ENCODE measurements at places on chromosomes 4 and X. TPM values are rescaled to one million over a fixed set of nuclear protein-coding genes. Genes with fewer than 3 reads are reported as not detected.

Gene EMCN
- total RNA-seq, result 30.6 TPM

Gene GYG2
- total RNA-seq, result 183 TPM

Gene C4orf54
- total RNA-seq, result under 0.01 TPM

Gene CPZ
- total RNA-seq, result 0.75 TPM

Gene SULT1E1
- not detected for total RNA-seq

Gene ANAPC4
- 35.5 TPM for total RNA-seq

Gene PNMA6A
- 0.33 TPM for total RNA-seq

Gene MAGEB16
- total RNA-seq, result not detected

Gene VBP1
- total RNA-seq, result 29.5 TPM

Gene SYTL4
- total RNA-seq, result 9.5 TPM

Gene ENPP6
- not detected for total RNA-seq

Gene SMIM43
- total RNA-seq, result not detected

Gene RPL34
- 1,446 TPM for total RNA-seq

Gene FABP2
- total RNA-seq, result not detected

Gene TMEM187
- 10.0 TPM for total RNA-seq

Gene UGT2B7
- total RNA-seq, result not detected

Gene PROM1
- total RNA-seq, result 0.16 TPM

Gene PRKX
- 20.4 TPM for total RNA-seq

Gene TBC1D8B
- 4.4 TPM for total RNA-seq

Gene PFKFB1
- total RNA-seq, result 54.6 TPM

Gene GPR82
- 0.38 TPM for total RNA-seq

Gene LRAT
- not detected for total RNA-seq

Gene RBPJ
- total RNA-seq, result 214 TPM

Gene SCML1
- total RNA-seq, result 20.2 TPM

Gene ADGRG4
- total RNA-seq, result 0.17 TPM

Gene RGN
- 6.4 TPM for total RNA-seq

Gene GASK1B
- 21.1 TPM for total RNA-seq

Gene GNL3L
- total RNA-seq, result 18.6 TPM

Gene KIT
- 3.6 TPM for total RNA-seq

Gene FAM149A
- 17.0 TPM for total RNA-seq
